ENCODE measurements at places on chromosomes 6 and 20.

GRCh38 chr6:1025821-1026220, 286.1 kb upstream of the FOXQ1 start:
- DNase-seq, result no peak

DNA sequence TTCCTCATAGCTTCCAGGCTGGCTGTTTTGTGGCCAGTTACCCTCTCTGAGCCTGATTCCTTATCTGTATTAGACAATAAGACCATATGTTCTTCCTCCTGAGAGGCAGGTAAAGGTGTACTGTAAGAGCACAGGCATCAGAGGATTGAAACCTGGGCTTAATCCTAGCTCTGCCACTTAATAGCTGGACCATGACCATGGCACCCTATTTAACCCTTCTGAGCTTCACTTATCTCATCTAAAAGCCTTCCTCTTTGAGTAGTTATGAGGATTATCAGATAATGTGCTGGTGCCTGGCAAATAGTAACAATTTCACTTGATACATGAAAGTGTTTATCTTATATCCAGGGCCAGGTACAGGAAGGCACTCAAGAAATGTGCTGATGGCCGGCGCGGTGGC, 34.9 kb downstream of the BCL2L1 start:
- DNase-seq, result no peak

GRCh38 chr20:34951252-34951651, 4.4 kb downstream of the GSS start:
- DNase-seq, result no peak

- no peak for DNase-seq
Measured at GRCh38 chr6:142929751-142930358, 15.1 kb downstream of the HIVEP2 start.

GRCh38 chr6:139611327-139612134, 237.1 kb upstream of the CITED2 start:
- DNase-seq, result no peak

DNA sequence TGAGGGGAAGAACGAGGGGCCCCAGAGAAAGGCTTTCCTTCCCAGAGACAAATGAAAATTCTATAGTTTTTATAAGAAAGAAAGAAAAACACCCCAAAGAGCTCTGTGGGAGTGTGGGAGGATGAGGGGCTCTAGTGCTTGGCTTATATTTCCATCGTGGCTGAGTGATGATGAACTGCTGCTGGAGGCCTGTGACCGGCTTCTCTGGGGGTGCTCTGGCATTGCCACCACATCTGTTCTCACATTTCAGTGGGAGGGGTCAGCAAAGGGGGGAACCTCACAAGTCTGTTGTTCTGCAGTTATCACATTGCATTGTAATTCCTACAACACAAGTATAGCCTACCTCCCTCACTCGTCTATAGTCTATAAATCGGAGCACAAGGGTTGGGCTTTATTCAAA, 67.6 kb upstream of the BACH2 start:
- no peak for DNase-seq

DNA sequence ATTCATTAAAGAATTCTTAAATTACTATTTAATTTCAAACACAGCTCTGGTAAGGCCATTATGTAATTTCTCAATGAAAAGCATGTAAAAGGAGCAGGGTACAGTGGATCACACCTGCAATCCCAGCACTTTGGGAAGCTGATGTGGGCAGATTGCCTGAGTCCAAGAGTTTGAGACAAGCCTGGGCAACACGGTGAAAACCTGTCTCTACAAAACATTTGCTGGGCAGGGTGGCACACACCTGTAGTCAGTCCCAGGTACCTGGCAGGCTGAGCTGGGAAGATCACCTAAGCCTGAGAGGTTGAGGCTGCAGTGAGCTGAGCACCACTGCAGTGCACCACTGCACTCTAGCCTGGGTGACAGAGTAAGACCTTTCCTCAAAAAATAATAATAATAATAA, 37.4 kb downstream of the MDN1 start:
- no peak for DNase-seq

DNA sequence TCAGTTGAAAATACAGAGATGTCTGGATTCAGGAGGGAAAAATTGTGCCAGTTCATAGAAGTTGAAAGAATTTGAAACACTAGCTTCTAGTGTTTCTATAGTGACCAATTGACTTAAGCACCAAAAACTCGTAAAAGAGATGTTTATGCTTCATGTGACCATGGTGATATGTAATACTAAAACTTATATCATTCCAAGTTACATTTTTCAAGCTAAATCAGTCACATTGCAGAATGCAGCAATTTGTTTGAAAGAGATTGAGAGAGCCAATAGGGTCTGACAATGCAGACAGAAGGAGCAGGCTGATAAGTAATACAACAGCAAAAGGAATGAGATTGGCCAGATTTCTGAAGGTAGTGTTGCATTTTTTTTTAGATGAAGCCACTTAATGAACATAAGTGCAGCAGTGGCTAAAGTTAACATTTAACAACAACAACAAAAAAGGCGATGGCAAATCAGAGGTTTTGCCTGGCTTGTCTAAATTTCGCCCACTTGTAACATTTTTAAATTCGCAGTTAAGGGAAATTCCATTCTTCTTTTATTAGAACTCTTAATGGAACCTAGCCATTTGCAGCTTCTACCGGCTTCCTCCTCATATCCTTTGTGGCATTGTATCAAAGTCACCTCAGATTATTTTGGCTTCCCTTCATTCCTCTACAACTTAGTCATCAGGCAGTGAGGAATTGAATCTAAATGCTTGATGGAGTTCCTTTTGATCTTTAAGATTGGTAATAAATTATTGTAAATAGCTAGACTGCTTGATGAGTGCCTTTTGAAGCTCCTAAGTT, 484.0 kb upstream of the SOX4 start:
- peak; percentile 33 for DNase-seq

DNA sequence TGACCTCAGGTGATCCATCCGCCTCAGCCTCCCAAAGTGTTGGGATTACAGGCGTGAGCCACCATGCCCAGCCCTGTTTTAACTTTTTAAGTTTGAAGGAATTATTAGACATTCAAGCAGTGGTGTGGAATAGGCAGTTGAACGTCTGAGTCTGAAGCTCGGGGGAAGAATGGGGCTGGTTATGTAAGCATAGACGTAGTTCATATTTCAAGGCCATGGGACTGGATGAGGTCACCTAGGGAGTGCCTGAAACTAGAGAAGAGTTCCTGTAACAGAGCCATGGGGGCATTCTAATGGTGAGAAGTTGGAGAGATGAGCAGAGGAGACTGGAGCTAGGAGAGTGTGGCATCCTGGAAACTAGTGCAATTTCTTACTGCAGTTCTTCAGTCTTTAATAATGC, 6.4 kb downstream of the CDKAL1 start:
- peak; percentile 72 for DNase-seq

- DNase-seq, result no peak
Measured at GRCh38 chr6:170030284-170030815, 260.5 kb downstream of the DLL1 start.

DNA sequence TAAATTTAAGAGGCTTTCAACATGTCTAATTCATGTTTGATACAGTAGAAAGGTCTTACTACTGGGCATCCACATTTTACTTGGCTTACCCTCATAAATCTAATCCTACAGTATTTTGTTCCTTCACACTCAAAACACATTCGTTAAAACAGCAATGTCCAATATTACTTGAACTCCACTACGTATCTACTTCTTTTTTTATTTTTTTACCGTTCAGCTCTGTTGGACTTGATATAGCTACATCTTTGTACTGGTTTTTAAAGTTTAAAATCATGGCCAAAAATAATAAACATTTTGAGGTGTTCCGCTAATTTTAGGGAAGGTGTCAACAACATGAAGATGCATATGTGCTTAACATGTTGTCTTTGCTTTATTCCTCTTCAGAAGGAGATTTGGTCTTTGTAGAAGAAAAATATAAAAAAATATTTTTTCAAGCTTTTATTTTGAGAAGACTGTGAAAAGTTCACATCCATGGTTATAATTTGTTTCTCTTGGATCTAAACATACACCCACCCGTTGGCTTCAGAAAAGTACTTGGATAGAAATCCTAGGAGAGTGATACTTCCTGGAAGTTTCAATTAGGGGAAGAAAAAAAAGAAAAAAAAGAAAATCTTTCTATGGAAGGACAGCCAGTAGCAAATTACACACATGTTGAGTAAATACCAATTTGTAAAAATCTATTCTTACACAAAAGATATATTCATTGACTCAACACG, 71.5 kb downstream of the EPB41L2 start:
- no peak for DNase-seq

- DNase-seq, result no peak
Measured at GRCh38 chr6:44530910-44531234, 143.4 kb downstream of the CDC5L start.

GRCh38 chr6:2129182-2129621, 116.2 kb downstream of the GMDS start:
- DNase-seq, result no peak

DNA sequence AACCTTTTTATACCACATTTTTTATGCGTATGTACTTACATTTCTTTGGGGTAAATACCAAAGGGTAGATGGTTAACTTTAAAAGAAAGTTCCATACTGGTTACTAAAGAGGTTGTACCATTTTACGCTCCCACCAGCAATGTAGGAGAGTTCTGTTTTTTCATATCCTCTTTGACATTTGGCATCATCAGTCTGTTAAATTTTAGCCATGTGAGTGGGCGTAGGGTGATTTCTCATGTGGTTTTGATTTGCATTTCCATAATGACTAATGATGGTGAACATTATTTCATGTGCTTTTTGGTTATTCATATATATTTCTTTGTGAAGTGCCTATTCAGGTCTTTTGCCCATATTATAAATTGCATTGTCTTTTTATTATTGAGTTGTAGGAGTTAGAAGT, 194.2 kb downstream of the PRL start:
- DNase-seq, result no peak

DNA sequence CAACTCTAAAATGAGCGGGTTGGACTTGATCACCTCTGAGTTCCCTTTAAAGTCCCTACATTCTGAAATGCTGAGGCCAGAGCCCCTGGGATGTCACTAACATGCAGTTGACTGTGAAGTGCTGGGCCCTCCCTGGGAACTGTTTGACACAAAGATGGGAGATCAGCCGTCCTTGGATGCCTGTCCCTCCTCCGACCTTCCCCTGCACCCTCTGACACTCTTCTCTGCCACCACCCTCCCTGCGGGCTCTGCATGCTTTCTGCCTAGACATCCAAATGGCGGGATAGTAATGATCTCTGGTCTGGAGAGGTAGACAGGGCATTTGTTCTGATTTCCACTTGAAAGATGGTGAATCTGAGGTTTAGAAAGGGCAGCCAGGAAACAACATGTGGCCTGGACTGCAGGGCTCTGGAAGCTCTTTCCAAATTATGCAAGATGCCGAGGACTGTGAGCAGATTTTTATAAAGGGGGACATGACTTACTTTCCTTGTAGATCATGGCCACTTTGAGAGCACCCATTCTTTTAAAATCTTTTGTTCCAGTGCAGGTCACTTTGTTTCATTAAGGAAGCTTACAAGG, 113.2 kb downstream of the ZDHHC14 start:
- no peak for DNase-seq

GRCh38 chr6:90078513-90079289, 184.4 kb downstream of the GJA10 start:
- no peak for DNase-seq

GRCh38 chr6:14425805-14426204, 308.2 kb downstream of the CD83 start:
- no peak for DNase-seq

GRCh38 chr6:116385921-116386320, 15.2 kb downstream of the DSE start:
- no peak for DNase-seq

- DNase-seq, result no peak
Measured at GRCh38 chr6:6946206-6947155, 161.3 kb upstream of the RREB1 start.

DNA sequence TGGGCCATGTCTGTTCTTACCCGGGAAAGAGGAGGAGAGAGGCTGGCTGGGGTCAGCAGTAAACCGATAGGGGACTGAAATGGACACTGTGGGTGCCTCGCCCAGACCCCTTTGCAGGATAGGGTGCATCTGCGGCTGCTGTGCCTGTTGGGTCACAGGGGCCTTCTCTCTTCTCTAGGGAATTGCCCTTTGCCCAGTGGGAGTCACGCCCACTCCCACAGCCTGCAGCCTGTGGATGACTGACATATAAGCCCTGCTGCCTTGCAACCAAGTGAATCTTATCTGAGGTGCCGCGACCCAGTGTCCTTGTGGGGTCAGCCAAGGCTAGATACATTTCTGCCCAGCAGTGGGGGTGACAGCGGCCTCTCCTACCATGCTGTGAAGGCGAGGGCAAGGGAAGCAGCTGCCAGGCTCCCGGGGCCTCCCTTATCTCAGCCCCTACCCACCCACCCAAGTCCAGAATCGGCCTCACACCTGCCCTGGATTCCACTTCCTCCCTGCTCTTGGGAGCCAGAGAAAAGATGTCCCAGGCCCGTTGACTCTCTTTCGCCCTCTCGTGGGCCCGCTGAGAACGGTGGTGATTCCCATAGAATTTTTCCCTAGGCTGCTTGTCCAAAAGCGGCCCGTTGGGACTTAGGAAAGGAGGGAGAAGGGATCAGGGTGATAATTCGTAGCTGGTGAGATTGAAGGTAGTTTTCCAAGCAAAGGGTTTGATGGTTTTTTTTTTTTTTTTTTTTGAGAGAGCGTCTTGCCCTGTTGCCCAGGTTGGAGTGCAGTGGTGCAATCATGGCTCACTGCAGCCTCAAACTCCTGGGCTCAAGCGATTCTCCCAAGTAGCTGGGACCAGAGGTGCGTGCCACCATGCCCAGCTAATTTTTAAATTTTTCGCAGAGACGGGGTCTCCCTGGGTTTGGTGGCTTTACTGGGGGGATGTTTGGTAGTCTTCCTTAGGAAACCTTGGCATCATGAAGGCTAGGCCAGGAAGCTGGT, 76.4 kb upstream of the RNF24 start:
- peak; percentile 67 for DNase-seq

- no peak for DNase-seq
Measured at GRCh38 chr6:158916617-158917016, 83.4 kb downstream of the RSPH3 start.

GRCh38 chr6:157885876-157886275, 62.8 kb downstream of the SNX9 start:
- DNase-seq, result no peak

DNA sequence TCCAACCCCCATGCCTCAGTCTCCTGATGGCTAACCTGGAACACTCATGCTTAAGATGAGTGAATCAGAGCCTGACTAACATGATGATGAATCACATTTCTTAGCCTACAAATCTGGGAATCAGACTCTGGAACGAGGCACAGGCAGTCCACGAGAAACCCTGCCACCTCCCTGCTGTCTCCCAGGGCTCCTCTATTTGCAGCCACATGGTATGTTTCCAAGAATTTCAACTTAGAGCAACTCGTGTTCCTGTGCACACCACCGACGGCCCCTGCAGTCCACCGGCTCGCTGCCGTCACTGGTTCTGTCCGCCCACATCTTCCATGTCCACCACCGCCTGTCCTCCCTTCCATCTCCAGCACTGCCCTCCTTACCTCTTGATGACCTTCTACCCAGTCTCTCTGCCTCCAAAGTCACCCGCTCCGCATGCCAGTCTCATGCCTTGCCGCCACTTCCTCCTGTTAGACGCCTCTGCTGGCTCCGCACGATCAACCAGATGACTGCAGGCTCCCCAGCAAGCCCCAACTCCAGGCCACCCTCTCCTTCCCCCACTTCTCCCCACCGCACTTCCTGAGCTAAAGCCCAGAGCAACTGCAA, 87.6 kb downstream of the AGPAT4 start:
- DNase-seq, result no peak

- no peak for DNase-seq
Measured at GRCh38 chr6:4655196-4656025, 120.8 kb upstream of the CDYL start.
